ENCODE measurements at places on chromosomes 1 and 21. TPM values are rescaled to one million over a fixed set of nuclear protein-coding genes. Genes with fewer than 3 reads are reported as not detected.

GRCh38 chr1:59819566-59820438 is 5.1 kb downstream of the HOOK1 start:
- no peak for DNase-seq

LAMTOR5 gene
- total RNA-seq, result 29.5 TPM

- peak; percentile 61 for DNase-seq
Measured at GRCh38 chr21:38596264-38597042, 98.2 kb upstream of the ERG start.

DNA sequence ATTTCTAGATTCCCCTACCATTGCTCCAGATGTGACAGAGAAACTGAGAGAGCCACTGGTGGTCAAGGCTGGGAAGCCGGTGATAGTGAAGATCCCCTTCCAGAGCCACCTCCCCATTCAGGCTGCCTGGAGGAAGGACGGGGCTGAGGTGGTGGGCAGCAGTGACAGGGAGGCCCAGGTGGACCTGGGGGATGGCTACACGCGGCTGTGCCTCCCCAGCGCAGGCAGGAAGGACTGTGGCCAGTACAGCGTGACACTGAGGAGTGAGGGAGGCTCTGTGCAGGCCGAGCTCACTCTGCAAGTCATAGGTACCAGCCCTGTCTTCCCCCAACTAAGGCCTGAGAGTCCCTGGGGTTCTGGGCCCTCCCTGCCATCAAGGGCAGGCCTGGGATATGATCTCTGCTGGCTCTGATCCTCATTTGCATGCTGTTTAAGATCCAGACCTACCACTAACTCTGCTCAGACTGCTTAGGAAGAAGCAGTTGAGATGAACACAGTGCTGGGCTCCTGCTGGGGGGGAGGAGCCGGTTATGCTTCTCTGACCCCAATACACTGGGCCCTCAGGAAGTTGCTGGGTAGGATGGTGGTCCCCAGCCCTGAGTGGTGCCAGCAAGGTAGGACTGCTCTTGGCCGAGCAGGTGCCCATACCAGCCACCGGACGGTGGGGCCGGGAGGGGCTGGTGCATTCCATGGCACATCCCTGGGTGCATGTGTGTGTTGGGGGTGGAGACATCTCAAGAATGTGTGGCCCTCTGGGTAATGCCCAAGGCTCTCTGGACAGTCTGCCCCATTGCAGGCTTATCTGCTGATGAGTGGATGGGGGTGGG is 25.1 kb downstream of the IGFN1 start:
- no peak for DNase-seq

GRCh38 chr1:109270623-109271317 is 12.2 kb downstream of the PSRC1 start:
- DNase-seq, result no peak

COL6A1 gene
- 1.9 TPM for total RNA-seq

DNA sequence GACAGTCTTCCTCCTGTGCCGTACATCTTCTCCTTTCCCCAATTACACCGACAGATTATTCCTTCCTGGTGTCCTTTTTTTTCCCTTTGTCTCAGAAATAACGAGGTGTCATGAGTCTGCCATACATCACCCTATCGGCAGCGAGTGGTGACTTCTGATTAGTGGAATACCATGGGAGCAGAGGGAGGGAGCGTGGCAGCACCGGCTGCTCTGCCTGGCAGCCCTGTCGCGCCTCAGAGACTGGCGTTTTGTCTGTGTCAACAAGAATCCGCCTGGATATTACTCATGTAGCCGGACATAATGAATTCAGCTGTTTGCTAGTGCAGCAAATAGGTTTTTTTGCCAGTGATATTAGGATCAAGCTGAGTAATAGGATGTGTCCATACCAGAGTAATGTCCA is 51.8 kb downstream of the UTP25 start:
- DNase-seq, result peak; percentile 63

- DNase-seq, result no peak
Measured at GRCh38 chr1:48807554-48808260, 31.0 kb upstream of the BEND5 start.

- DNase-seq, result peak; percentile 49
Measured at GRCh38 chr1:95547005-95547404, 313.0 kb downstream of the RWDD3 start.

- no peak for DNase-seq
Measured at GRCh38 chr1:229048896-229049295, 222.0 kb upstream of the RAB4A start.

DNA sequence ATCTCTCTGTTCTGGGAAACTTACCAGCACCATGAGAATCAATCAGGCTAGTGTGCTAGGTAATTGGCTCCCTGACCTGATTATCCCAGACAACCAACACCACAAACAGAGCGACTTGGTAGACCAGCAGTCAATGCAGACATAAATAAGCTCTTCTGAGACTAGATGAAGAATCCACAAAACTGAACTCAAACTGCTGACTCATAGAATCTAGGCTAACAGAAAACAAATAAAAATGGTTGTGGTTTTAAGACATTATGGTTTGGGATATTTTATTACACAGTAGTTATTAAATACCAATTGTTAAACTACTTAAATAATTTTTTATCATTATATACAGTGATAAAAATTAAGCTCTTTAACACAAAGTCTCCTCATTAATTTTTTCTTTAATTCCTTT is 535.7 kb downstream of the COL11A1 start:
- DNase-seq, result no peak

DNA sequence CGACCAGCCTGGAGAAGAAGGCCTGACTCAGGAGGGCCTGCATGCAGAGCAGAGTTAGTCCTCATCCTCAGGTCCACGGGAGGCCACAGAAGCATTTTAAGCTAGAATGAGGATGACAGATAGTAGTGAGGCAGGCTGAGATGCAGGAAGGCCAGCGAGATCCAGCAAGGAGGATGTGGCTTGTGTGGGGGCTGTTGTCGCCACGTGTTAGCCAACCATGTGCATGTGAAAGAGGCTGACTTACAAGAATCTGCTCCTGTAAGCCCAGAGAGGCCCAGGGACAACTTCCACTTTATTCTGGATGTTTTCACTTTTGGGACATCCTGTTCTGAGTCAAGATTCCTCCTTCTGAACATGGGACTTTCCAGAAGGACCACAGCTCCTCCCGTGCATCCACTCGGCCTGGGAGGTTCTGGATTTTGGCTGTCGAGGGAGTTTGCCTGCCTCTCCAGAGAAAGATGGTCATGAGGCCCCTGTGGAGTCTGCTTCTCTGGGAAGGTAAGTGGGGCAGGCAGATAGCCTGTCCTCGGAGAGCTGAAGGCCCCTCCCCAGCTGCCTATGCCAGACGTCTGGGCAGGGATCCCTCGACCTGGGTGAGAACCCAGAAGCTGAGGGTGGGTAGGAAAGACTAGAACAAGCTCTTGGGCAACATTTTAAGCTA is at the start of gene SLAMF8:
TSS of gene SLAMF8 (plus strand) at position 433 of the 661 bp plus-strand sequence. CDS start at position 459, 26 bp downstream.
- no peak for DNase-seq

- no peak for DNase-seq
Measured at GRCh38 chr1:151720554-151720953, 768 bp upstream of the RIIAD1 start.

EPHB2 gene
- total RNA-seq, result 10.0 TPM

GRCh38 chr1:67060811-67061218 is 6.9 kb upstream of the SLC35D1 start:
- peak; percentile 97 for DNase-seq

DNA sequence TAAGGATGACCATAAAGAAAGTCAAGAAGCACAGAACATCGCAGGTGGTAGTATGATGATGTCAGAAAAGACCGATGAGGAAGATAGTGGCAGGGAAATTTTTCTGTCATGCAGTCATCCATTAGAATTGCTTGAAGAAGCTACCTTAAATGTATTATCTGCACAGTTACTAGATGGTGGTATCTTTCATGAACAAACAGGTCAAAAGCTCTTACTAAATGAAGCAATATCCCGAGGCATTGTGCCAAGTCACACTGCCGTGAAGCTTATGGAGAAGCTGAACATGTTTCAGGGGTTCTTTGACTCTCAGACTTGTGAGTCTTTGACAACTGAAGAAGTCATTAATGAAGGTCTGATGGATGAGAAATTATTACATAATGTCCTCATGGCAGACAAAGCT is 128.8 kb downstream of the MACF1 start:
- peak; percentile 17 for DNase-seq

DNA sequence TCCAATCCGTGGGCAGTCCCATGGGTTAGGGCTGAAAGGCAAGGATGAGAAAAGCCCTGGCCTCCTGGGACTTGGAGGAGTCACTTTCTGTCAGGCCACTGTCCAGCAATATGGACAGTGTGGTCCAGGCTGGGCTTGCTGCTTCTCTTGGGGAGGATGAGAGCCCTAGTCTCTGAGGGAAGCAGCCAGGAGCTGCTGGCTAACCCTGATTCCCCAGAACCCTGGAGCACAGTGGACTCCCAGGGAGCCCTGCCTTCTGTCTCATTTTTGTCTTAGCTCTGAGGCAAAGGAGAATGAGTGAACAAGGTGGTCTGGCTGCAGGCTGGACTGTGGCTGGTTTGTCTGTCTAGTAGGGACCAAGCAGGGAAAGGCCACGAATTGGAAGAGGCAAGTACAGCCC is 23.8 kb upstream of the EDN2 start:
- no peak for DNase-seq

S100A3 gene
- total RNA-seq, result 2.3 TPM

- DNase-seq, result no peak
Measured at GRCh38 chr1:8883491-8883890, 5.0 kb upstream of the ENO1 start.

DNA sequence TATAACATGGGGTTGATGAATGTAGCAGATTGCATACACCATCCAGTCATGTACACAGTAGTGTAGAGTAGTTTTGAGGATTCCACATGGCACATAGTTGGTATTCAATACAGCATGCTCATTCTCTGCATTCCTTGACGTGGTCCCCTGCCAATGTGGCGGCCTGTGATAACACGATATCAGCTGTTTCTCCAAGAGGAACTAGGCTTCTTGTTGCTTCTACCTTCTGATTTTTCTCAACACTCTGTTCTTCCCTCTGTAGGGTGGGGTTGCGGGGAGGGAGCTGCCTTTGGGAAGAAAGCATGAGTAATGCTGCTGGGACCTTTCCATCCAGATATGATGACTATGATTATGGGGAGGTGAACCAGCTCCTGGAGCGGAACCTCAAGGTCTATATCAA is 19.4 kb downstream of the SESN2 start:
- DNase-seq, result no peak

Measured in bronchial epithelial cell (primary cell).